ENCODE measurements at places on chromosomes 16 and 17.
A peak's percentile ranks its signal among the peaks of the same experiment; 100 is the strongest.

- no peak for DNase-seq
These were observed 92.8 kb downstream of the MYH10 start for GRCh38 chr17:8537734-8538133.

DNA sequence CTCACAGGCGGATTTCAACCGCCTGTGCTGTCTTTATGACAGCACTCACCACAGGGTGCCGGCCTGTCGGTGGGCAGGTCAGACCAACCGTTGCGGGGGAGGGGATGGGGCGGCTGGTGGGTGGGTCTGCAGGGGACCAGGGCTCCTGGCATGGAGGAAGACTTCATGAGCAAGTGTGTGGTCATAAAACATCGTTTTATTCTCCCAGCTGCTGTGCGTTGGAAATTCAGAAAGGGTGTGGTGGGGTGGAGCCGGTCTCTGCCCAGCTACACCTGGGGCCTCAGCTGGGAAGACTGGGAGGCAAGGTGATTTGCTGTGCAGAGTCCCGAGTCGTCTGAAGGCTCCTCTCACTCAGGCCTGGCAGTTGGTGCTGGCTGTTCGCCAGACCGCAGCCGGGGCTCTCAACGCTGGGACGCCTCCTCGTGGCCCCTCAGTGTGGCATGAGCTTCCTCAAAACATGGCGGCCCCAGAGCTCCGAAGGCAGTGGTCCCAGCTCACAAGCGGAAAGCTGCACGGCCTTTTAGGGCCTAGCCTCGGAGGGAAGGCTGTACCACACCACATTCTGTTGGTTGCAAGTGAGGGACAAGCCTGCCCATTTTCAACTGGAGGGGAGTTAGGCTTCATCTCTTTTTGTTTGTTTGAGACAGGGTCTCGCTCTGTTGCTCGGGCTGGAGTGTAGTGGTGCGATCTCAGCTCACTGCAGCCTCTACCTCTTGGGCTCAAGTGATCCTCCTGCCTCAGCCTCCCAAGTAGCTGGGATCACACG is 45.8 kb upstream of the GSE1 start:
- no peak for DNase-seq

- DNase-seq, result no peak
These were observed 16.7 kb upstream of the BAIAP2 start for GRCh38 chr17:81018044-81018802.

GRCh38 chr17:50421308-50422051 is 4.5 kb upstream of the ACSF2 start:
- peak; percentile 57 for DNase-seq

All from SK-N-MC (cell line).